ENCODE measurements at places on chromosomes 2 and 18.

GRCh38 chr18:32441533-32441932, 29.1 kb downstream of the GAREM1 start:
- no peak for DNase-seq

- no peak for DNase-seq
Observed at GRCh38 chr2:132757676-132758075, 87.7 kb upstream of the LYPD1 start.

DNA sequence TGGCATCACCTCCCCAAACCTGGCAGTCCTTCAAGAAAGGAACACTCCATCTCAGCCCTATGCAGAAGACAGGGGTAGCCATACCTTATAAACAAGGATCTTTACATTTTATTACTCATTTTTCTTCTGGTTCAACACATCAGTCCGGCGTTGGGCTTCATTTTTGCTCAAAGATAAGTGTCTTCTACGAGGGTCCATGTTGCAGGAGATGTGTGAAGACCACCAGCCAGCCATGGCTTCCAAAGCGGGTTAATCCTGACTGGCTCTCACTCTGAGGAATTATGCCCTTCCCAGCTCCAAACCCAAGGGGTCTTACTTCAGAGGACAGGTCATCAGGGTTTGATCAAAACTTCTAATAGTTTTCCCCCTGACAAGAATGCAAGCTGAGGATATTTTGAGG, 23.9 kb upstream of the GNAL start:
- DNase-seq, result no peak

DNA sequence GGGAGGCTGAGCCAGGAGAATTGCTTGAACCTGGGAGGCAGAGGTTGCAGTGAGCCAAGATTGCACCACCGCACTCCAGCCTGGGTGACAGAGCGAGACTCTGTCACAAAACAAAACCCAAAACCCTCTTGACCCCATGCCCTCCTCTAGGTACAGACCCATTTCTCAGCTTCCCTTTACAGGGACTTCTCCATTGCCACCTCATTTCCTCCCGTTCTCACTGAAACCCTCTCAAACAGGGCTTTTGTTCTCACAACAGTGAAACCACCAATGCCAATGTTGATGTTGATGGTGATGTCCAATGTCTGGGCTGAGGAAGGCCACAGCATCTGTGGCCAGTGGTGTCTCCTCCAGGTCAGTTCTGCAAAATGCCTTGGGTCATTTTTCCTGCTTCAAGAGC, 69.0 kb upstream of the ZCCHC2 start:
- no peak for DNase-seq

GRCh38 chr2:154408786-154409185, 289.7 kb upstream of the KCNJ3 start:
- no peak for DNase-seq

DNA sequence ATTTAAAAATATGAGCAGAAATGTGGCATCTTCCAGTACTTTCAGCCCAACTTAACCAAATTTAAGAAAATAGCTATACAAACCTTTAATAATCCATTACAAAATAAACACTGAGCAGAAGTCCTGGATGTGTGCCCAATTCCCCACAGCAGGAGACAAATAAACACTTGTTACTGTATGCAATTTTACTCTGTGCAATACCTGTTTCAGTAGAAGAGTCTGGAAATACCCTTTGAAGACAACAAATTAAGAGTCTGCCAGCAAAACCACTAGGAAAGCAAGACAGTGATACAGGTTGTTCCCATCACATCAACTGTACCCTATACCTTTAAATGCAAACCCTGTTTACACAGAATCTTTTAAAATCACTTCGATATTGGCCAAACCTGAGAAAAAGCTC, 41.4 kb upstream of the RNU4ATAC start:
- no peak for DNase-seq

- no peak for DNase-seq
Observed at GRCh38 chr2:170715062-170715931, at the start of gene SP5. SP5 (plus strand) TSS chr2:170715337; CDS start chr2:170715513, 176 bp downstream.

DNA sequence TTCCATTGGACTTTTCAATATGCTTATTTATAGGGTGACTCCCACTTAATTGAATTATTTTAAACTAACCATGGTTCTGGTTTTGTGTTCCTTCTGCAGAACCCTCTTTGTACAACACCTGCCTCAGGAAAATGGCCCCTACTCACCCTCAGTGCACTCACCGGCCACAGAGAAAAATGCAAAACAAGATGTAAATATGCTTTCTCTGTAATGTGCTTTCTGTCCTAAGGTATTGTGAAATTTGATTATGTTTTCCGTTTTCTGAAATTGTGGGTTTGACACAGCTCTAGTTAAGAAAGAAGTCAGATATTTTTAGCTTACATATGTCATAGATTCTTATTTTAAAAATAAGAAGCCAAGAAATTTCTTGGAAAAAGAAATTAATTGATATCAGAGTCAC, 357.7 kb upstream of the SMIM21 start:
- DNase-seq, result no peak

- no peak for DNase-seq
Observed at GRCh38 chr18:45849529-45849928, 24.1 kb downstream of the SIGLEC15 start.

DNA sequence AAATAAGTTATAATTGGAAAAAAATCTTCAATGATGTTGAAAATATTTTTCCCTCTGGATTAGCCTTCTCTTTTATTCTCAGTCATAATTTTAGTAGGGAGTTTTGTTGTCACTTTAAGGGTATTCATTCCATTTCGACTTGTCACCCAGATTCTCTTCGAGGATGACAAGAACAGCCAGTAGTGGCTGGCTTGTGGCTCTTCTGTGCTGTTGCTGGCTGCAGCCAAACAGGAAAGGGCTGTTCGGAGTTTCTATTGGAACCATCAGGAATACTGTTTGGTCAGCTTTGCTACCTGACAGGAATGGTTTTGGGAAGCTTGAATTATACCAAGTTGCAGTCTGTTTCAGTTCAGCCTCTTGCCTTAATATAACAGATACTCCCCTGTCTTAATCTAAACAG, 41.6 kb downstream of the MGAT5 start:
- DNase-seq, result no peak

DNA sequence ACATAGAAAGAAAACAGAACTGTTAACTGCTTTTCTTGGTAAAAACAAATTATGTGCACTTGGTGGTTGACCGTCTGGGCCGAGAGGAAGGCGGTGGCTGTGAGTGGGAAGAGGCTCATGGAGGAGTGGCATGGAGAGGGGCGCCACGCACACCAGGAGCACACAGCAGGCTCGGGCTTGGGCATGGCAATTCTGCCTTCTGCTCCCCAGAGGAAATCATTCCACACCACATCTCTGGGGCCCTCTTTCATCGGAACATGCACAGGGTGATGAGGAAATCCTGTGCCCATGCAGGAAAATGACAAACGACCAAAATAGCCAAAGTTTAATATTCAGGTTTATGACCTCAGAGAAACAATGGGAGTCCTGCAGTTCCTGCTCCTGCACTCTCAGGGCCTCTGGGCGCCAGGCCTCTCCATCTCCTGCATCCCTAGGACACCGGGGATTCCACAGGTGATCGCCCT, 26.4 kb downstream of the WDFY1 start:
- no peak for DNase-seq

DNA sequence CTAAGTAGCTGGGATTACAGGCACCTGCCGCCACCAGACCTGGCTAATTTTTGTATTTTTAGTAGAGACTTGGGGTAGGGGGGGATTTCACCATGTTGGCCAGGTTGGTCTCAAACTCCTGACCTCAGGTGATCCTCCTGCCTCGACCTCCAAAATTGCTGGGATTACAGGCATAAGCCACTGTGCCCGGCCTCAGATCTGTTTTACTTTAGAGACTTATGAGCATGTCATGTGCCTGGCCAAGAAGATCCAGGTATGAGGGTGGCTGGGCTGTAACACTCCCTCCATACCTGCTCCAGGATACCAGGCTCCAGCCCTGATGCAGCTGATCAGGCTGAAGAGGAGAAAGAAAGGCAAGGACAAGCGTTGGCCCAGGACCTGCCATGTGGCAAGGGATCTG, 125.0 kb downstream of the LPIN1 start:
- no peak for DNase-seq

DNA sequence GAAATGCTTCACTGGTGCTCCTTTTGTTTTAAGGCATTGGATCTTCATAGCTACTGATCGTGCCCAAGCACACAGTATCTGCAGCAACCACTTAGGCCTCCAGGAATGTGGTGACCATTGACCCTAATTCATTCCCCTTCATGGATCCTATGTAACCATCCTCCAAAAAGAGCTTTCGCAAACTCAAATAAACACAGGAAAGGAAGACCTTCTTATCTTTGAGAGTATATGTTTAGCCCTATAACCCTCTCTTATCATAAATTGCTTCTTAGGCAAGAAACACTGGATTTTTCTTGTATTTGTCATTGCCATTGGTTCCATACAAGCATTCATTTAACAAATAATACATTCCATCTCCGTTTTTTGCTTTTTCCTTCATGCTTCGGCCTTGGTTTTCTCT, 4.1 kb upstream of the TTR start:
- DNase-seq, result no peak

DNA sequence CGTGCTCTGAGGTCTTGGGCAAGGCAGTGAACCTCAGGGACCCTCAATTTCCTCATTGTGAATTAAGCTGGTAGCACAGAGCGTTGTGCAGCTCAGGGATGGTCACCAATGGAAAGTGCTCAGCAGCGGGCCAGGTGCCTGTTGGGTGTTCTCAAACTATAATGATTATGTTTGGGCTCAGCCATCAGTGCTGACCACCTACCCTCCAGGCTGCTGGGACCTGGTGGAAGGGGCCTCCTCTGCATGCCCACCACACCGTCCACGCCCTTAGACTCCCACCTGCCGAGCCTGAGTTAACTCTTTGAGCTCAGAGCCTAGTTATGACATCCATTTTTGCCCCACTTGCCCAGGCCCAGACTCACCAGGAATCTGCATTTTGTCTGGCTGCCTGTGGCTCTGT, 35.0 kb downstream of the GLI2 start:
- DNase-seq, result no peak

DNA sequence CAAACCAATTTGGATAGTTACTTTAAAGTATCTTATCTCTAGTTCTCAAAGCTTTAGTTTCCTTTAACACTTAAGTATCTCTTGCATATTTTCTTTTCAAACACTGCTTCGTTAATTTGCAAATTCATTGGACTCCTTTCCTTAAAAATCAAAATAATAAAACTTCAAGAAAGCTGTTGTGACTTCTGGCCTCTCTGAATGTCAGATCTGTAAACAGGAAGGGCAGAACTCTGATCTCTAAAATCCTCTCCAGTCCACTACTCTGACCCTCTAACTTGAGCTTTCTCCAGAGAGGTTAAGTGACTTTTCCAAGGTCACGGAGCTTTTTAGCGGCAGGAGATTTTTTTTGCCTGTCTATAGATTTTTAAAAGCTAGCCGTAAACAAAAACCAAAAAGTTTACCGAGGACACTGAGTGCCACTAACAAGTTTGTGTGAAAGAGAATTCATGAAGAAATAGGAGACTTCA, 155.5 kb downstream of the TGIF1 start:
- no peak for DNase-seq

GRCh38 chr2:30147715-30148610, 1.2 kb downstream of the YPEL5 start:
- DNase-seq, result no peak

DNA sequence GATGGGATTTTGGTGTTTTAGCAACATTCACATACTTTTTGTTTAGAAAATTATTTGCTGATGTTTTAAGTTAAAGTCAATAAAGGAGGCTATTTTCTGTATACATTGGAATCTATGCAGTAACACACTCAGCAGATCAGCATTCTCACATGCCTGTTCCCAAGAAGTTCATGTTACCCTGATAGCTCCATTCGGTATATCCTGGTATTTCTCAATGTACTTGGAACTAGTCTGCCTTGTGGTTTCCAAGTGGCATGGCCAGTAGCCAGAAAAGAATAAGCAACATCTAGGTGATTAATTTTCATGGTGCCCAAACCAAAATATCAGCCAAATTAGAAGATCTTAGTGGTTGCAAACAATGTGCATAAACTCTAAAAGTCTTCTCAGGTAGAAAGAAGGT, 5.2 kb upstream of the NCAPH start:
- DNase-seq, result no peak

DNA sequence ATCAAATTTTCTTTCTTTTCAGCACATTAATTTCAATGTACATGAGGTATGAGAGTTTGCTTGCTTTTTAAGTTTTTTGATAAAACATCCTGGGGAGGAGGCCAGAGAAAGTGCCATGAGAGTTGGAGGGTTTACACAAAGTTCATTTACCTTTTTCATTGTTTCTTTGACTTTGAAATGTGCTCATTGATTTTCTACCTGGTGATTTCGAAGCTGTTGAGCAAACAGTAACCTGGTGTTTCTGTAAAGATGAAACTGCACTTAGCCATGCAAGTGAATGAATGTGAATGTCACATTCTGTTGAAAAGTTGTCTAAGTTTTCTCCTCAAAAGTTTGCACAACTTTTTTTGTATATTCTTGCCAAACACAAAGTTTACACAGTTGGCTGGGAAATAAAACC, 797.0 kb downstream of the METTL4 start:
- no peak for DNase-seq

DNA sequence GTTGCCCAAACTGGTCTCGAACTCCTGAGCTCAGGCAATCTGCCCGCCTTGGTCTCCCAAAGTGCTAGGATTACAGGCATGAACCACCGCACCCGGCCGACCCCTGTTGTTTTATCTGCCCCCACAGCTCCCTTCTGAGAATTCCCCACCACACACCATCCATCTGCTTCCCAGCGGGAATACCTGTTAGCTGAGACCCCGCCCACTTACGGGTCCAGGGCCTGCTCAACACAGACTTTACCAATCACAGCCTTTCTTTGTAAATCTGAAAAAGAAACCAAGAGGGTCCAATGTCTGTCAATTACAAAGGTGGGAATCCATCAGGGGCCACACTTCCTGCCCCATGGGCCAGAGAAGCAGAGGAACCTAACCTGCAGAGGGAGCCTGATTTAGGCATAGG, 14.2 kb upstream of the CABLES1 start:
- no peak for DNase-seq

DNA sequence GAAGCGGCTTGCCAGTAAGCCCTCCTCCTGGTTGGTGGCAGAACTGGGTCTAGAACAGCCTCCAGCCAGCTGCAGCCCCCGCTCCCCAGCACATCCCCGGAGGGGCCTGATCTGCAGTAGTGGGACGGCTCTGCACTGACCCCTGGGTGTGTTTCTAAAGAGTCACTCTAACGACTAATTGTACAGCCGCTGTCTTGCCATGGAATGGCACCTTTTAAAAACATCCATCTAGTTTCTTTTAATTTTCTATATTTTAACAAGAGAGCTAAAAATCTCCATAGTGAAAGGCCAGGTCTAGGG, 82.0 kb downstream of the MTCL1 start:
- DNase-seq, result no peak

GRCh38 chr2:11805024-11805423, 58.6 kb downstream of the LPIN1 start:
- DNase-seq, result no peak

DNA sequence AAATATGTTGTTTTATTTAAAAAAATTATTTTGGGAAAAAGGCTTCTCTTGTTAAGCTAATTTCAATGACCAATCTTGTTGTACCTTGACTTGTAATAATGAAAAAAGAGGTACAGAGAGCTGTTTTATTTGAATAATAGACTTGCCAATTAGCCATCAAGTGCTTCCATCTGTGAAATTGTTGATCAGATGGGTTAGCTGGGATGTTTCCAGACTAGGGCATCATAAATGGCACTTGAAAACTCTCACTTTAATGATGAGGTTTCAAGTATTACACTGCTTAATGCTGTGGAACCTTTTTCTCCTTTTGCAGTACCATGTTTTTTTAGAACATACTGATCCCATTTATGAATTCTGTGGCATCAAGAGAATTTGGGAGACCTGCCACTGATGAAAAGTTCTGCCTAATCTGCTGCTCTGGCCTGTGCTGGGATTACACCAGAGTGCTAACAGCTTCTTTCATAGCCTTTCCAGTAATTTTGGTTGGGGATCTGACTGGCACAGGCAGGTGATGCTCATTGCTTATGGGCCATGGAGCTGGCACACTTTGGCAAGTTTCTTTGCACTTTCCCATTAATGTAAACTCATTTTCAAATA, 24.2 kb downstream of the PSMD14 start:
- DNase-seq, result no peak

Data from Panc1 (cell line).